ENCODE measurements at places on chromosomes 12 and 14. TPM values are rescaled to one million over a fixed set of nuclear protein-coding genes. Genes with fewer than 3 reads are reported as not detected.
A peak's percentile ranks its signal among the peaks of the same experiment; 100 is the strongest.

Gene GSG1
- not detected for polyA plus RNA-seq

Gene COPS7A
- polyA plus RNA-seq = 53.4 TPM

Gene CLEC4D
- 0.61 TPM for polyA plus RNA-seq

Gene SERPINA10
- polyA plus RNA-seq = not detected

Gene KLRC3
- 0.44 TPM for polyA plus RNA-seq

Gene RNASE3
- polyA plus RNA-seq = 2.5 TPM

Gene RNF212B
- 0.09 TPM for polyA plus RNA-seq

DNA sequence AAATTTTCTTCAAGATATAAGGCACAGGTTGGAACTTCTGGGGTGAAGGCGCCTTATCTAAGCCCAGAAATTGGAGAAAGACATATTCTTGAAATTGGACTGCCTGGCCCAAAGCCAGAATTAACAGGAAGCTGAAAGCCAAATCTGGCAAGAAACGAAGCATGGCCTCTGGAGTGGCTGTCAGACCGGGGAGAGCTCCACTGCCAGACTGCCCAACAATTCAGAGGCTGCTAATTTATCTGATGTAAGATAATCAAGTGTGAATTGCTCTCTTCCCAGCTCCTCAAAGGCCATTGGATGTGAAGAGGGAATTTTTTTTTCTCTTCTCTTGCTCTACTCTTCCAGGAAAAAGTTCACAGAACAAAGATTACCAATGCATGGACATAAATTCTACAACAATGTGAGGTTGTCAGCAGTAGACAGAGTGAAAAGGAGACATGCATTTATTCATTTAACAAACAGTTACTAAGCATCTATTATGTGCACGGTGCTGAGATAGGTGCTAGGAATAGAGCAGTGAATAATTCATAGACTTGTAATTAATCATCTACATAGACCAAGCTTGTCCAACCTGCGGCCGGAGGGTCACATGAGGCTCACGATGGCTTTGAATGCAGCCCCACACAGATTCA, at the start of gene GDF3:
Gene GDF3, minus strand, starts transcription at position 210 of the 632 bp plus-strand sequence. Its CDS starts 47 bp downstream, at position 163.
- peak; percentile 58 for DNase-seq

DNA sequence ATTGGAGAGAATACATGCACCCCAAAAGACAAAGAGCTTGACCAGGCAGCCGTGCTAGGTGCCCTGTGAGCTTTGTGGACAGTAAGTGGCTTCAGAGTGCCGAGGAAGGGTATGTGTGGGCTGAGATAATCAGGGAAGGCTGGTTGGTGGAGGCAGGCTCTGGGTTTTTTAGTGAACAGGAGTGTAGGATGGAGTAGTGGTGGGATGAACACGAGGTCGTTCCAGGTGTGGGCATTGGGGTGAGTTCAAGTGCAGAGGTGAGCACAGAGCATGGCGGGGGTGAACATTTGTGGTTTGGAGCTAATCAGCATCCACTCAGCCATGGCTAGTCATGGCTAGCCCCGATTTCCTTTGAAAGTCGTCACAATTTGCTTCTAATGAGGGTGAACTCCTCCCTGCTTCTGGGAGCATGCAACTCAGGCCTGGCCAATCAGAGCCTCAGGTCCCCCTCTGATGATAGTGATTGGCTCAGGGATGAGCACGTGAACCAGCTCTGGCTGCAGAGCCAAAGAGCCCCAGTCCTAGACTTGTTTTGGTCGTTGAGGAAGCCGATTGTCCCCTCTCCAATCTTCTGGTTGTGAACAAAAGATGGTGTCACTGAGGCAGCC, 40.7 kb upstream of the TCL1B start:
- DNase-seq = no peak

GRCh38 chr14:67167420-67168109, 21.7 kb upstream of the GARIN2 start:
- no peak for DNase-seq

GRCh38 chr12:44389038-44389437, 487.1 kb downstream of the NELL2 start:
- no peak for DNase-seq

- no peak for DNase-seq
Measured at GRCh38 chr14:39276005-39276404, 42.3 kb downstream of the MIA2 start.

GRCh38 chr12:50215033-50215432, 47.9 kb upstream of the CERS5 start:
- DNase-seq = no peak

DNA sequence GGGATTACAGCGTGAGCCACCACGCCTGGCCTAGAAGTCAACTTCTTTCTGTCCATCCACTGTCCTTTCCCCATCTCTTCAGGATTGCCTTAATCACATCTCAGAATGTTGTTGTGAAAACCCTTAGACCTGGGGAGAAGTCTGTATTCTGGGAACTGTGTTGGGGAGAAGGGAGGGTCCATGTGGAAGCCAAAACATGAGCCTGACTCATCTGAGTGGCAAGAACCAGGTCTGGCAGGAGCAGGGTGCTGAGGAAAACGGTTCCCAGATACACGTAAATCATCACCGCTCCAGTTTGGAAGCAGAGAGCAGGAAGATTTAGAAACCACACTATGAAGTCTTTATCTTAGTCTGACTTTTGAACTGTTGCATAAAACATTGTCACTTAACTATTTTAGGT, 245.6 kb upstream of the RGS6 start:
- no peak for DNase-seq

GRCh38 chr12:9634177-9634803, 26.6 kb upstream of the KLRB1 start:
- peak; percentile 12 for DNase-seq

DNA sequence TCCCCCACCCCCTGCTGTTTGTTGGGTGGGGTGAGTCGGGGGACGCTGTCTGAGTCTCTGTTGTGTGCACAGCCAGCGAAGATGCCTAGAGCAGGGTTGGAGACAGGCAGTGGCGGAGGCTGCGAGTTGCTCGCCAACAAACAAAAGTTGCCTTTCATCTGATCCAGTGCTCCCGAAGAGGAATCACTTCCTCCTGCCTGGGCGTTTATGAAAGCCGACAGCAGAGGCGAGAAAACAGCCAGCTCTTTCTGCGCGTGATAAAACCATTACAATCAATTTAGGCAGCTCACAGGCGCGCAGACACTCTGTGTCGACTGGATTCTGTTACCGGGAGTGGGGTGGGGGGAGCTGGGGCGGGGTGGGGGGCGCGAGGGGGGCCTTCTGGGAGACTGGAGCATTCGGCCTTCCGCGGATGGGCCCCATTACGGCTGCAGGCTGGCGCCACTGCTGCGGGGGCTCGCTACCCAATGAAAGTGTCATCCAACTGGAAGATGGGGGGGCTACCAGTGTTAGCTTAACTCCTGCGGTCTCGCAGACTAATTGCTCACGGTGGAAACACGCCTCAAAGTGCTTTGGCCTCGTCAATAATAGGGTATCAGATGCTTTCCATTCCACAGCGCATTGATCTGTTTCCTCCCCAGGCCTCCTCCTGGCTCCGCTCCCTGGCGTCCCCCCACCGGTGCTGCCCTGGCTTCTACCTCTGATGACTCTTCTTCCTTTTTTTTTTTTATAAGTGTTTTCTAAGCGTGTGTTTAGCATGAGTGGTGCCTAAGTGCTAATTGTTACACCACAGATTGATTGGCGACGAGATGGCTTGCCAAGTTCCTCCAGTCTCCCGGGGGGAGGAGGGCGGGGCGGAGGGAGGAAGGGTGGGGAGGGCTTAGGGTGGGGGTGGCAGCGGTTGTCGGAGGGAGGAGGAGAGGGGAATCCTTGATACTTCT, 678.4 kb downstream of the MED13L start:
- peak; percentile 81 for DNase-seq

DNA sequence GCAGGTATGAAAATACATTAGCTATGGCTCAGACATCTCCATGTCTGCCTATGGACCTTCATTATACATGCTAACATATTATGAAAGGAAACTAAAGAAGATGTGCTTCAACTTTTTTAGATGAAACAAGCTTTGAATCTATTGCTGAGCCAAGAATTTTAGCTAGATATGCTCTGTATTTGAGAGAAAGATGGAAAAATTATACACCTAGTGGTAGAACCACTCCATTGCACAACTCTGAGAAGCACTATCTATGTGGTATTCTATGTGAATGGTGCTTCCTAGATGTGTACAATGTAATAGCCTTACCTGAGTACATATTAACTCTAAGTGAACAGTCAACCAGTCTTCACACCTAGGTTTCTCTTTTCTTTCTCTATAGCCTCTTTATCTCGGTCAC, 17.3 kb downstream of the EPYC start:
- DNase-seq = no peak

DNA sequence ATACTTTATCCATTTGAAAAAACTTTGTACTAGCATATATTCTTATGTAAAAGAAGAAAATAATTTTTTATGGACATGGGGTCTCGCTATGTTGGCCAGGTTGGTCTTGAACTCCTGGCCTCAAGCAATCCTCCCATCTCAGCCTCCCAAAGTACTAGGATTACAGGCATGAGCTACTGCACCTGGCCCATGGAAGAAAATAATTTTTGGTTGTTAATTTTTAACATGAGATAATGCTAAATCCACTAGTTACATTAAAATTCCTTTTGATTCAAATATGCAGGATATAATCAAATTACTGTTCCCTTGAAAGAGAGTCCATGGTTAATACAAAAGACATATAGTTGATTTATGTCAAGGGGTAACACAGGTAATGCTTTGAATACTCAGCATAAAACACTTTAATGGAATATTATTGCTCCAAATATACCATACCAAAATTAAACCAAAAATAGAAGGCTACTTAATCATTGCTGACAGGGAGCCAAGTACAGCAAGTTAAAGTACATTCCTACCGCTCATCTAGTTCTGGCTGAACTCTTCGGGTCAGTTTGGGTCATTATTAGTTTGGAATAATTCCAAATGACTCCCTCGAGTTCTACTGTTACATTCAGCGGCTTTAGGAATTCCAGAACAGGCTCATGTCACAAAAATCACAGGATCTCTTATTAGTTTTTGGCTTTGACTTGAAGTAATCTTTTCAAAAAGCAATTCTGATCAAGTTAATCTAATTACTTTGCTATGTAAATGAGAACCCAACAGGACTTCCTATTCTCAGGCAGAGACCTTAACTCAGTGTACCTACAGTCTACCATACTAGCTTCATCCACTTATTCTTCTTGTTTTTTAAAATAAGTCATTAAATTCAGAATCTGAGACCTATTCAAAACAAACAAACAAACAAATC, 6.1 kb downstream of the SOS2 start:
- DNase-seq = peak; percentile 70

GRCh38 chr14:27314231-27314630, 716.4 kb upstream of the NOVA1 start:
- no peak for DNase-seq

DNA sequence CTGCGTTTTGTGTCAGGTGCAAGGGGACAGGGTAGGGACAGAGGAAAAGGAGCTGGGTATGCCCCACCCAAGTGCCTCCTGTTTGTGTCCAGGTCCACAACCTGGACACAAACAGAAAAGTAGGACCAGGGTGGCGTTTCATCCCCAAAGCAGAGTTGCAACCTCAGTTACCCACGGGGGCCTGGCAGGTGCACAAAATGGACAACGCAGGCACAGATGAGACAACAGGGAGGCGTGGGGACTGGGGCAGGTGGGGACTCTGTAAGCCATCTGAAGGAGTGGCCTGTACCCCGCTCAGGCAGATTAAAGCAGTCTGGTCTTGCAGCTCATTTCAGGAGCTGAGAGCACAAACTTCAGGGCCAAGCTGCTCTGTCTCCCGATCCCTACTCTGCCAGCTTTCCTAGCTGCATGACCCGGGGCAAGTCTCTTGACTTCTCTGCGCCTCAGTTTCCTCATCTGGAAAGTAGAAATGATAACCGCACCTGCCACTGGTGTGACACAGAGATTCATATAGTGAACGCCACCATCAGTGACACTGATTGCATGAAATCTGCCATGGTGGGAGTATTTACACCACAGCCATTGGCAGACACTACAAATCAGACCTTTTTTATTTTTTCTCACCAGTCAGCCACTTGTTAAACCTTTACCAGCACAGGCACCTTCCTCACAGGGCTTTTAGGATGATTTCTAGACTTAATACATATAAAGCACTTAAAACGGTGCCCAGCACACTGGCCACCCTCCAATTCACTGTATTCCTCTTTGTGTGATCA, 123.0 kb downstream of the PHETA1 start:
- no peak for DNase-seq

- peak; percentile 73 for DNase-seq
Measured at GRCh38 chr14:103023881-103024473, 33.4 kb downstream of the CDC42BPB start.

DNA sequence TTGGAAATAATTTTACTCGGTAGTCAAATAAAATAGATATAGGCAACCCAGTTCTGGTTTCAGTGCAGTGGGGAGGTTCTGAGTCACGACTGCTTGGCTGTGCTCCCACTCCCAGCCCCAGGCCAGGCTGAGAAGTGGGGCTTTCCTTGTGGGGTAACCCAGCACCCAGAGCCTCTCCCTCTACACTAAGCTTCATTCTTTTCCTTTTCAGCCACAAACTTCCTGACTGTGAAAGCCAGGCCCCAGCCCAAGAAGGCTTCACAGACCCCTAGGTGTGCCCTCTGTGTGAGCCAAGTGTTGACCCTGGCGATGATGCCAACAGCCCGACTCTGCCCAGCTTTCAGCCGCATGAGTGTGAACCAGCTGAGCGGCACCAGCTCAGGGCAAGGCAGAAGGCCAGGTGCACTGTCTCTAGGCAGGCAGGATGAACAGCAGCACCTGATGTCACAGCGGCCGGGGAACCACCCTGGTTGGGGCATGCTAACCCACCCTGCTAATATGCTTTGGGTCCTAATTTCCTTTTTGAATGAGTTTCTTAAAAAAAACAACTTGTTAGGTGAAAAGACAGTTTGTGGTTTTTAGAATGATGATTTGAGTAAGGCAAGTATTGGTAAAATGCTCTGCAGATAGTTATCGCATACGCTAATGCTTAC, 42.2 kb upstream of the ATP23 start:
- DNase-seq = no peak

GRCh38 chr14:101916816-101917412, 47.5 kb upstream of the DYNC1H1 start:
- no peak for DNase-seq

GRCh38 chr14:23942587-23942986, 11.0 kb upstream of the DHRS4 start:
- DNase-seq = no peak

DNA sequence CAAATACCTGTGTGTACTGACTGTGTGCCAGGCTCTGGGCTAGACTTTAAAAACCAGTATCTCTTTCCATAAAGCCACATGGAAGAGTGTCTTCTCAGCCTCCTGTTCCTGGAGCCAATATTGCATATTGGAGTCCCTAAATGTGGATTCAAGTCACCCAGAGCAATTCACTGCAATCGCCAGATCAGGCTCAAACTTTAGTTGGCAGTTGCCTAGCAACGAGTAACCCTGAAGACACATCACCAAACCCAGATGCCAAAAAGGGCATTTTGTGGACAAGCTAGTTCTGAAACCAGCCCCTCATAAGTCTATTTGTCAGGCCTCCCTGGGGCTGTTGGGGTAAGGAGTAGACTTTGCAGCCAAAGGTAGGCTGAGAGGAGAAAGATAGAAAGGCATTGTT, 13.7 kb downstream of the DPF3 start:
- no peak for DNase-seq

GRCh38 chr12:66242311-66242710, 53.3 kb downstream of the IRAK3 start:
- no peak for DNase-seq

DNA sequence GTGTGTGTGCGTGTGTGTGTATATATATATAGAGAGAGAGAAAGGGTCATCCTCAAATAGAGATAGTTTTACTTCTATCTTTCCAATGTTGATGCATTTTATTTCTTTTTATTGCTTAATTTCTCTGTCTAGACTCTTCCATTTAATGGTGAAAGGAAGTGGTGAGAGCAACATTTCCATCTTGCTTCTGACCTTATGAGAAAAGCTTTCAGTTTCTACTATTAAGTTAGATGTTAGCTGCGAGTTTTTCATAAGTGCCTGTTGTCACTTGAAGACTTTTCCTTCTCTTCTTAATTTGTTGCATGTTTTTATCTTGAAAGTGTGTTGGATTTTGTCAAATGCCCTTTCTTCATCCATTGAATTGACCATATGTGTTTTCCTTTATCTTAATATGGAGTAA, 304.4 kb upstream of the FAR2 start:
- DNase-seq = no peak
